ENCODE measurements at places on chromosomes 11 and 22.

DNA sequence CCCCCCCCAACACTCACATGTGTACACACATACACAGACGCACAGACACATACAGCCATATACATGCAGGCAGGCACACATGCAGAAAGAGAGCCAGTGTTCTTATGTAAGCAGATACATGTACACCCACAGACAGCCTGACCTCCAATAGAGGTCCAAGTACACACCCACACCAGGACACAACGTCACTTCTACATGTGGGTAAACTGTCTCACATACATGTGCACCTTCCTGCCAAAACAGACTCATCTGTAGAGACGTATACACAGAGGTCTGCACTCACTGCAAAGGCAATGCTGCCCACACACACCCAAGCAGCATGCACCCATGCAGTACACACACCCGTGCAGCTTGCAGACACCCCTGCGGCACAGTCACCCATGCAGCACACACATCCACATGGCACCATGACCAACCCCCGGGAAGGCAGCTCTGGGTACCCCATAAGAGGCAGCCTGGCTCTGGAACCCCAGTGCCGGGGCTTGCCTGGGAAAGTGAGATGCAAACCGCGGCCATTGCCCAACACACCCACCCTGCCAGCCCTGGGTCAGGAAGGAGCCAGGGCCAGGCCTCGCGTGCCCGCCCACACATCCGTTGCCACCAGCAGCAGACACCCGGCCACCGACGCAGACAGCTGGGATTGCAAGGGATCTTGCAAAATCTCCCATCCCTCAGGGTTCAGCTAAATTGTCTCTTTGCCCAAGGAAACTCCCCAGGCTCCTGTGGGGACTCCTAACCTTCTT is 10.1 kb downstream of the CASTOR1 start:
- DNase-seq: no peak

DNA sequence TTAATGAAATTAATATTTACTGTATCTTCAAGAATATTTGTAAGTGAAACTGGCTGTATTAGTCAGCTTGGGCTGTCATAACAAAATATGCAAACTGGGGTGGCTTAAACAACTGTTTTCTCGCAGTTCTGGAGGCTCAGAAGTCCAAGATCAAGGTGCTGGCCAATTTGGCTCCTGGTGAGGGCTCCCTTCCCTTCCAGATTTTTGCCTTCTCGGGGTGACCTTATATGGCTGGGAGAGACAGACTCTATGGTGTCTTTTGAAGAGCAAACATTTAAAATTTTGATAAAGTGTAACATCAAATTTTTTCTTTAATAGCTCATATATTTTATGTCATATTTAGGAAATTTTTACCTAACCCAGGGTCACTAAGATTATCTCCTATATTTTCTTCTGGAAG is 30.2 kb downstream of the CSTPP1 start:
- DNase-seq: no peak

DNA sequence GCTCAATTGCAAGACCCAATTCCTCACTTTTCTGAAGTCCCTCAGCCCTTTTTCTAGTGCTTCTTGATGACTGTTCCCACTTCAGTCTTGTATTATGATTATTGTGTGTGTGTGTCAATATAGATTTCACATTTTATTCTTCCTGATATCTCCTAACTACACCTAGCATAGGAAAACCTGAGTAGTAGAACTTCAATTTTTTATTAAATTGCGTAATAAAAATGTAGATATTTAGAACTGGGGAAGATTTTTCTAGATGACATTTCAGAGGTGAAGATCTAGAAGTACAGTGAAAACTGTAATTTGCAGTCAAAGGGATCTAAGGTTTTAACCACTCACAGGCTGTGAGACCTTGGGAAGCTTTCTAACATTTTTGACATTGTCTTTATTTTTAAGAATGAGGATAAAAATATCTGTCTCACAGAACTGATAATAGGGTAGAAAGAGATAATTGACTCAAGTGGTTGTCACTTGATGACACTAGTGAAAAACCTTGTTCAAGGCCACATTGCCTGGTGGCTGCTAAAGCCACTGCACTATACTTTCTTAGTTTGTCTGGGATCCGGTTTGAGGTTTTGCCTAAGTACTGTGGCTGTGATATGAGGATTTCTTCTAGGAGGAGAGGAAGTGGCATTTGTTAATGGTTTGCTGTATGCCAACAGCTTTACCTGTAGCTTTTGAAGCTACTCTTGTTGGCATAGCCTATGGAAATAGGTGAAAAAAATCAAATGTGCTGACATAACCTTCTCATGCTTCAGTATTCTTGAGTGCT is 32.2 kb upstream of the SESN3 start:
- no peak for DNase-seq

DNA sequence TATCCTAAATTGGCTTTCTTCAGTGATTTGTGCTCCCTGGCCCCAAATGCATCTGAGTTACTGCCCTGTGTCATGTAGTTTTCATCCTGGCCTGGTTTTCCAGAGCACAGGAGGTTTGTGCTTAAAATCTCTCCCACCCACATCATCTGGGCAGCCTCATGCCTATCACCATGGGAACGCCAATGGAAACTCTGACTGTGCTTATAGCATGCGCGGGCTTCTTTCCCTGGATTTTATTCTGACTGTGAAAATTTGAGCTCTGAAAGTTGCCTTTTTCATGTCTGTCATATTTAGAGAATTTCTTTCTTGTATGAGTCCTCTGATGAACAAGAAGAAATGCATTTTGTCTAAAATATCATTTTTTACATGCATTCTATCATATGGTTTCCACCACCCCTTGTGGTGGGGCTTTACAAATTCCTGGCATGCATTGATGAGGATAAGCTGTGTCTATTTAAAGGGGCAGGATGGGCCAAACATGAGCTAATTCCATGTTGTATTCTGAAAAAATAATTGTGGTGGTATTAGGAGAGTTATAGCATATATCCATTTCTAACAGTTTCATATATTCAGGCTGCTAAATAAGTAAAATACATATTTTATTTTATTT is 55.1 kb downstream of the IRAG1 start:
- DNase-seq: no peak

DNA sequence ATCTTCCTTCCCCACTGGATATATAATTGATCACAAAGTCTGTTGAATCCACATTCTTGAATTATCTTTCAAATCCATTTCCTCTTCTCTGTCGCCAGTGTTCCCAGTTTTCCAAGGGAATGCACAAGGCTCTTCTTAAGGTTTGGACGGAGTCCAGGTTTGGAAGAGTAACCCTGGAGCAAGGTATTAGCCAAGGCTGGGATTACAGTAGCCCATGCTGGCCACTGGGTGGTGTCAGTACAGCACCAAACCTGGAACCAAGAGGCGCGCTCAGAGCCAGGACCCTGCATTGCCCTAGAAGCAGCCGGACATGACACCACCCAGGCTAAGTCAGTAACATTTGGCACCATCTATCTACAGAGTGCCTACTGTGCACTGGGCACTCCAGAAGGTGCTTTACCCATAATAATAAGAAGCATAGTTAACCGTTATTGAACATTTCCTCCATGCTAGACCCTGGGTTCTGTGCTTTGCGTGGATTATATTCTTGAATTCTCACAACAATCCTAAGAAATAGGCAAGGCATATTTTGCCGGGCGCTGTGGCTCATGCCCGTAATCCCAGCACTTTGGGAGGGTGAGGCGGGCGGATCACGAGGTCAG is 48.0 kb upstream of the CLPB start:
- no peak for DNase-seq

DNA sequence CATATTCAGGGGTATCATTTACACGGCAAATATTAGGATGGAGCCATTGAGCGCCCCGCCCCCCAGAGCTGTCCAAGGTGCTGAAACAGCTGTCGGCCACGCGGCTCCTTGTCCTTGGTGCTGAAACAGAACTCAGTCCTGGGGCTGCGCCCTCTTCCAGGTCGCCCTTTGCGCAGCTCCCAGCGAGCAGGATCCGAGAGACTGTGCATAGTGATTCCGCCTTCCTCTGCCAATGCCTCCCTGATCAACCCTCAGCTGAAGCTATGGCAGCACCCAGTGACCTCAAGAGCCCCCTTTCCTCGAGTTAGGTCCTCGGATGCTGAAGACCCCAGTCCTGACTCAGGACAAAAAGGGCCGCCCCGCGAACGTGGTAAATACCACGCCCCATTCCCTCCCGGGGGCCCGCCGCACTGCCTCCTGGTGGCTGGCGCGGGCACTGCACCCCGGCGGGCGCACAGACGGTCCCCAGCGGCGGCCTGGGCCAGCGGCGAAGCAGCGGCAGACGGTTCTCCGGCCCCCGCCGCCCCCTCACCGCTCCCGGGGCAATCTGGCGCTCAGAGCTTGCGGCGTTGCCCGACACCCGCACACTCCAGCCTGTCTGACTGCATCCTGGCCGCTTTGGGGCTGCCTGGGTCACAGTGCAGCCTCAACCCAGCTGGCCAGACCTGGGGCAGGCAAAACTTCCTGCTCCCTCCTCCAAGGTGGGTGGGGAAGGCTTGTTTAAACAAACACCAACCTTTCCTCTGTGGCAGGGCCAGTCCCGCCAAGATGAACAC is 13.4 kb downstream of the SYT7 start:
- peak; percentile 60 for DNase-seq

GRCh38 chr22:46929710-46930204 is 167.3 kb downstream of the TBC1D22A start:
- DNase-seq: no peak

- no peak for DNase-seq
These were observed 1.8 kb upstream of the RASD2 start for GRCh38 chr22:35538801-35539321.

DNA sequence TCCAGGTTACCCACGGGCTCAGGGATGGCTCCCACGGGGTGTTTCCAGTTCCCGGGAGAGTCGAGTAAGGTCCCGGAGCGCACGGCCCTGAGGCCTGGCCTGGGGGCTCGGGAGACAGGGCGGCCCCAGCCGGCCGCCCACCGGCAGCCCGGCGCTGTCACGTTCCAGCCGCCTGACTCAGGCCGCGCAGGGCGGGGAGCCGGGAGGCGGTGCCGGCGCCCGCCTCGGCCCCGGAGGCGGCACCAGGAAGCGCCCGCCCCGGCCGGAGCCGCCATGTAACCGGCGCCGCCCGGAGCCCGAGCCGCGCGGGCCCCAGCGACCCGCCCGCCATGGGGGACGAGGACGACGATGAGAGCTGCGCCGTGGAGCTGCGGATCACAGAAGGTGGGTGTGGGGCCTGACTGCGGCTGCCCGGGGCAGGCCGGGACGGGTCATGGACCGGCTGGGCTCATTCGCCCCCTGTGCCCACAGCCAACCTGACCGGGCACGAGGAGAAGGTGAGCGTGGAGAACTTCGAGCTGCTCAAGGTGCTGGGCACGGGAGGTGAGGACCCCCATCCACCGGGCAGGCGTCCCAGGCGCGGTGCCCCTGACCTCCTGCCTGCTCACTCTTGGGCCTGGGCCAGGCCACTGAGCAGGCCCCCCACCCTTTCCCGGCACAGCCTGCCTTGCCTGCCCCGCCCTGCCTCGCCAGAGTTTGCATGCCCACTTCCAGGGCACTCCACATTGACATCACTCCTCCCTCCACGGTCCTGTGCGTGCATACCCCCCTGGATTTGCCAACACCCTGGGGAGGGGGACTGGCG is at the start of gene RPS6KA4:
RPS6KA4 (plus strand) TSS at position 256 of the 805 bp plus-strand sequence; CDS start at position 330, 74 bp downstream.
- no peak for DNase-seq

GRCh38 chr11:125874556-125875124 is 12.8 kb upstream of the HYLS1 start:
- DNase-seq: no peak

DNA sequence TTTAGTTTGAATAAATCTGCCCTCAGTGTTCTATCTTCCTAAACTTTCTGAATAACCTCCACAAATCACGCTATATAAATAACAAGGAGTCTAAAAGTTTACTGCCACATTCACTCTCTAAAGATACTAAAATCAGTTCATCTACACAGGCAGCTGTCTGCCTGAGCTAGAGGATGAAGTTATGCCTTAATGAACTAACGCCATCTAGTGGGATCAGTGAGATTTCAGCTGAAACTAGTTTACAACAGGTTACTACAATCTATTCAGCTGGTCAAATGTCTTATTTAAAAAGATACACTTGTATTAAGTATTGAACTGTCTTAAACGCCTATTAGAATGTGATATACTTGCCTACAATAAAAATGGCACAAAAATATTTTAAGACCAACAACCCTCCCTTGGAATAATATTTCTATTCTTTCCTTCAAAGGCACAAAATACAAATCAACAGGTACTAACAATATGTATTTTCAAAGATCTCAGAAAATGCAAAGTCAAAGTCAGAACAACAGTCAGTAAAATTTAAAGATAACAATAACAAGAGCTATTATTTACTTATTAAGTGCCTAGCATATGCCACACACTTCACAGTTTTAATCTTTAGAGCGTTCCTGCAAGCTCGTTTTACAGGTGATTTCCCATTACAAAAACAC is 84.1 kb downstream of the LARGE2 start:
- DNase-seq: no peak

DNA sequence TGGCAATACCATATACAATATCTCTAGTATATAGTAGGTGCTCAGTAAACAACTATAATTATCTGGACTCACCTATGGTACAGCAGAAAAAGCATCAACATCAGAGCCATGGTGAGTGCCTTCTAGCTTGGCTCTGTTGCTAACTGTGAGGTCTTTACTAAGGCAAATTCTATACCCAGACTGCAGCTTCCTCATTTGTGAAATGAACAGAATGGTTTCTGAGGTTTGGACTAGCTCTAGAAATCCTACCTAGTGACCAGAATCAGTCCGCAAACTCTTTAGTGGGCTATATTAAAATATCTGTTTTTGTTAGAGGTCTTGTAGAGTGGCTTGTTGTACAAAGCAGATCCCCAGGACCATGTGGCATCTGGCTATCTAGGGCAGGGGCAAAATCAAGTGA is 3.7 kb downstream of the MS4A1 start:
- DNase-seq: no peak

DNA sequence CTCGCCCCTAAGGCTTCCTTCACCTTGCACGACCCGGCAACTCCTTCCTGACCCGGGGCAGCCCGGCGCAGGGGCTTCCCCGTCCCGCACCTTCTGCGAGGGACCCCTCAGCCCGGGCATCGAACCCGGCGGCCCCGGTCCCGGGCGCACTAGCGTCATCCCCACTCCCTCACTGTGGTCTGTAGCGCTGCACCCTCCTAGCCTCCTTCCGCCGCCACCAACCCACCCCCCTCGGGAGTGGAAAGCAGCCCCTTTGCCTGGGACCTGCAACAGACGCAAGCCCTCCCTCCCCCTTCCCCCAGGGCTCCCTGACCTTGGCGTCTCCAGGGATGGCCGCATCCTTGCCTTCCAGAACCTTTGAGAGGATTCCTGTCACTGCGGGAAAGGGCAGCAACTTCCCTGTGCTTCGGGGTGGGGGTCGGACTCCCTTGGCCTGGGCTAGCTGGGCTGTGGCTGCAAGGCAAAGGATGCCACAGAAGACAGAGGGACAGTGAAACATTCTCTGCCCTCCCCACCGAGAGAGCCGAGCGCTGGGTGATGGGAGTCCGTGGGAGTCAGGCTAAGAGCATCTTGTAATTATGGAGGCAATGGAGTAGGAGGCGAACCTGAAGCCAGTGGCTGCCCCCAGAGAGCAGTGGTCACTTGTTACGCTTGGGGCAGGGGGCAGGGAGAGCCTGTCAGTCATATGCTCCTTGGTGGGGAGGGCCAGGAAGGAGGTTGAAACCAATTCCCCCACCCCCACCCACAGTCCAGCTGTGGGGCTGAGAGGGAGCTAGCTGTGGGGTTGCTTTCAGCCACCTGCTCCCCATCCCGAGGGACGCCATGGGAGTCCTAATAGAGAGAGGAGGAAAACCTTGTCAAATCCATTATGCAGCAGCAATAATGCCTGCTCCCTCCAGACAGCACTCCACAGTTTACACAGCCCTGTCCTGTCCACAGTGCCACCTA is 920 bp downstream of the TMEM132A start:
- no peak for DNase-seq

All from effector CD8-positive, alpha-beta T cell (primary cell).